ENCODE measurements at places on chromosomes 2 and 18. TPM values are rescaled to one million over a fixed set of nuclear protein-coding genes. Genes with fewer than 3 reads are reported as not detected.

GRCh38 chr2:26251893-26252292 is 7.2 kb downstream of the HADHB start:
- peak overlapping the region; percentile 79 for H3K27ac ChIP-seq
- no peak overlapping the region for H3K4me3 ChIP-seq
- H3K4me1 ChIP-seq = peaks cover 38% of the 10 kb centered on the region
- DNase-seq = no peak
- H3K36me3 ChIP-seq = peaks cover 15% of the 10 kb centered on the region
- H3K27me3 ChIP-seq = no peaks in the 10 kb centered on the region

The SLC14A1 gene
- total RNA-seq = 23.9 TPM

DNA sequence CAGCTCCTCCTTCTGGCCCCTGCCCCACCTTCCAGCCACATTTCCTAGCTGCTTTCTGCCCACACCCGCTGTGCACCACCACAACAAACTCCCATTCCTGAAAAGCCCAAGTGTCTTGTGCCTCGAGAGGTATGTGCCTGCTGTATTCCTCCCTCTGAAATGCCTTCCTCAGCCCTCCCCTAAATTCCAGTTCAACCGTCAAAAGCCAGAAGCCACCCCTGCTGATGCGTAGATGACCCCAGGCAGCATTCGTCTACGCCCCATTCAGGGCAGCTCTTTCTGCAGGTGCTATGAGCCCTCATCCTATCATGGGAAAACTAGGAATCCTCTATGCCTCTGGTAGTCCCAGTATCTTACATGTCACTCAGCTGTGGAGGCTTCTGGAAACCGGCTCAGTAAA is 71.7 kb downstream of the DNMT3A start:
- H3K27me3 ChIP-seq = no peaks in the 10 kb centered on the region
- no peaks in the 10 kb centered on the region for H3K4me1 ChIP-seq
- H3K4me3 ChIP-seq = no peak overlapping the region
- DNase-seq = no peak
- no peak overlapping the region for H3K27ac ChIP-seq

The HOXD8 gene
- total RNA-seq = 1.1 TPM

The FBXO41 gene
- 1.7 TPM for total RNA-seq

The KCTD1 gene
- total RNA-seq = 35.1 TPM

DNA sequence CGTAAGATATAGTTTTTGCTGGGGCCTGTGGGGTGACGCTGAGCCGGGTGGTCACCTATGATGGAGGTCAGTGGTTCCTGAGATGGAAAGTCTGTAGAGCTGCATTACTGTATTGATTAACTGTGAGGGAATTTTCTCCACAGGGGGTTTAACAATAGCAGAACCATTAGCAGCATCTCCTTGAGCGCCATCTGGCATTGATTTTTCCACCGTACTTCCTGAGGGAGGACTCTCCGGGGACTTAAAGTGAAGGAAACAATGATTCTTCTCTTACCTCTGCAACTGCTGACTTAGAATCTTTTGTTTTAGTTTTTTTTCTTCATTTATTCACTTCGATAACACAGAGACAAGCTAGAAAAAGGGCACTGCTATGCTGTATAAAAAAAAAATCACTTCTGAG is 22.6 kb upstream of the RNF125 start:
- H3K4me3 ChIP-seq = no peak overlapping the region
- H3K27me3 ChIP-seq = no peaks in the 10 kb centered on the region
- no peak overlapping the region for H3K27ac ChIP-seq
- no peaks in the 10 kb centered on the region for H3K36me3 ChIP-seq
- DNase-seq = no peak

DNA sequence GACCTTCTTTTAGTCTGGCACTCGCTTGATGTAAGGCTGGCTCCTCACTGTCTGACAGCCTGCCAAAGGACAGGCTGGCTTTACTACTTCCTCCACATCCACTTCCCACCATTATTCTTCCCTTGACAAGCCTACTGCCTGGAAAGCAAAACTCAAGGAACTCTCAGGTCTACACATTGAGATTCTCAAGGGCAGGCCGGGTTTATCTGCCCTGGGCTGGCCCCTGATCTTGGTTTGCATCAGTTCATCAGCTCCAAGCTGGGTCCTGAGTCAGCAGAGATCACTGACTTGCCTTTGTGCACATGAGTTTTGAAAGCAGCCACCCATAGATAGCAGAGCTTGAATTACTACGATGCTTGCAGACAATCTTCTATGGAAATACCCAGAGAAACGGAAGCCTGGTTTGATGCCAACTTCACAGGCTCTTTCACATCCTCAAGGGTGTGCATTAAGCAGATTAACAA is 53.9 kb downstream of the KCTD18 start:
- no peak overlapping the region for H3K4me3 ChIP-seq
- no peak for DNase-seq
- H3K27me3 ChIP-seq = no peaks in the 10 kb centered on the region
- H3K27ac ChIP-seq = peak overlapping the region; percentile 55

DNA sequence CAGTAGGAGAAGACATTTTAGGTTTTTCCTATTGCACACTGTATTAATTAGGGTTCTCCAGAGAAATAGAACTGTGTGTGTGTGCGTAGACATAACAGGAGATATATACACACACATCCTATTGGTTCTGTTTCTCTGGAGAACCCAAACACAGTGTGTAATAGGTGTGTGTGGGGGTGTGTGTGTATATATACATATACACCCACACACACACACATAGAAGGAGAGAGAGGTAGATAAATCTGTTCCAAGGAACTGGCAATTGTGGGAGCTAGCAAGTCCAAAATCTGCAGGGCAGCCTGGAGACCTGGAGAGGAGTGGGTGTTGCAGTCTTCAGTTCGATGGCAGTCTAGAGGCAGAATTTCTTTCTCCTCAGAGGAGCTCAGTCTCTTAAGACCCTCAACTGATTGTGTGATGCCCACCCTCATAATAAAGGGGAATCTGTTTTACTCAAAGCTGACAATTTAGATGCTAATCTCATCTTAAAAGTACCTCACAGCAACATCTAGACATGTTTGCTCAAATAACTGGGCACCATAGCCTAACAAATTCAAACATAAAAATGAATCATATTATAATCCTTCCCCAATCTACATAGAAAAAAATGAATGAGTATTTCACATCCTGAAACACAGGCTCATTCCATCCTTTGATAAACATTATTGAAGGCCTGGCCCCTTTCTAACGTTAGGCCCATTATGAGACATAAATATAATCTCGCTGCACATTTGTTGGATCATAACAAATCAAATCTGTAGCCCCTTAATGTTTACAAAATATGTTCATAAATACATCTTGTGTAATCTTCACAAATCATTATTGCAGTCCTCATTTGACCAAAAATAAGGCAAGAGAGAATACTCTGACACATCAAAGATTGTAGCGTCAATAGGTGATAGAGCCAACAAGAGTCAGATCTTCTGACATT is 35.1 kb upstream of the RTN4 start:
- DNase-seq = no peak
- H3K27me3 ChIP-seq = no peaks in the 10 kb centered on the region
- H3K27ac ChIP-seq = no peak overlapping the region

GRCh38 chr18:5969989-5970403 is 74.7 kb upstream of the TMEM200C start:
- H3K27ac ChIP-seq = no peak overlapping the region
- H3K4me1 ChIP-seq = no peaks in the 10 kb centered on the region
- DNase-seq = no peak
- H3K27me3 ChIP-seq = no peaks in the 10 kb centered on the region

GRCh38 chr2:144456680-144457079 is 63.2 kb downstream of the ZEB2 start:
- H3K4me1 ChIP-seq = no peaks in the 10 kb centered on the region
- no peak overlapping the region for H3K4me3 ChIP-seq
- peak; percentile 73 for DNase-seq

DNA sequence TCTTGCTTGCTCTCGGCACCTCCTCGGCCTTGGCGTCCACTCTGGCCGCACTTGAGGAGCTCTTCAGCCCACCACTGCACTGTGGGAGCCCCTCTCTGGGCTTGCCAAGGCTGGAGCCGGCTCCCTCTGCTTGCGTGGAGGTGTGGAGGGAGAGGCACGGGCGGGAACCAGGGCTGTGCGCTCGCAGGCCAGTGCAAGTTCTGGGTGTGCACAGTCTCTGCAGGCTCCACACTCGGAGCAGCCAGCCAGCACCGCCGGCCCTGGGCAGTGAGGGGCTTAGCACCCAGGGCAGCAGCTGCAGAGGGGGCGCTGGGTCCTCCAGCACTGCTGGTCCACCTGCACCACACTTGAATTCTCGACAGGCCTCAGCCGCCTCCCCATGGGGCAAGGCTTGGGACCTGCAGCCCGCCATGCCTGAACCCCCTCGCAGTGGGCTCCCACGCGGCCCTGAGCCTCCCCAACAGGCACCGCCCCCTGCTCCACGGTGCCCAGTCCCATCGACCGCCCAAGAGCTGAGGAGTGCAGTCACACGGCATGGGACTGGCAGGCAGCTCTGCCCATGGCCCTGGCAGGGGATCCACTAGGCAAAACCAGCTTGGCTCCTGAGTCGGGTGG is 411.2 kb upstream of the CHAC2 start:
- H3K36me3 ChIP-seq = no peaks in the 10 kb centered on the region
- no peaks in the 10 kb centered on the region for H3K27me3 ChIP-seq
- DNase-seq = no peak
- no peaks in the 10 kb centered on the region for H3K4me1 ChIP-seq
- no peak overlapping the region for H3K27ac ChIP-seq
- H3K4me3 ChIP-seq = no peak overlapping the region

DNA sequence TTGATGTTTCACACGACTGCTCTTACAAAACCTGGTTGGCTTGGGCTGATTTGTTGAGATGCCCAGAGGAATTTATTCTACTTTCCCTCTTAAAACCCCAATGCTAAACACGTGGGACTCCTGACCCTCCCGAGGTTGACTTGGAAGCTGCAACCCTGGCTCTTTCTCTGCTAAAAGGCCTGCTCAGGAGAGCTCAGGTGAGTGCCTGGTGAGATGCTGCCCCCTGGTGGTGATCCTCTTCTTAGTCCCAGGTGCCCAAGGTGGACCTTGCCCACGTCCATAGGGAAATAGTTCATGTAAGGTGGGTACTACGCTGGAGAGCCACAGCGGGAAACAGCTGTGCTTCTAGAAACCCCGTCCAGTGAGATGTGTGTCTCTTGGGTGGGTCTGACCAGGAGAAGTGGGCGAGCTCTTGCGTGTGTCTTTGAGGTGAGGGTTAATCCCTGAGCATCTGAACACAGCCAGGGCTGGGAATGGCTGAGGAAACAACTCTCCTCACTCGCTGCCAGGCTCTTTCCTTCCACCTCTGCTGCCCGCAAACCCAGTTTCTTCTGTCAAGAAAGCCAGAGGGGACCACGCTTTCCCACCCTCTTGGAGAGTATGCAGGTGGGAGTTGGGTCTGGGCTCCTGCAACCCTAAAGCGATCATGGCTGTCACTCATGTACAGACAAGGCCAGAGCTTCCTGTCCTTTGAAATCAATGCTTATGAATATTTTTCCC is 25.5 kb upstream of the PXDN start:
- no peaks in the 10 kb centered on the region for H3K4me1 ChIP-seq
- H3K27ac ChIP-seq = no peak overlapping the region
- no peak for DNase-seq

The SLC4A5 gene
- 0.28 TPM for total RNA-seq

DNA sequence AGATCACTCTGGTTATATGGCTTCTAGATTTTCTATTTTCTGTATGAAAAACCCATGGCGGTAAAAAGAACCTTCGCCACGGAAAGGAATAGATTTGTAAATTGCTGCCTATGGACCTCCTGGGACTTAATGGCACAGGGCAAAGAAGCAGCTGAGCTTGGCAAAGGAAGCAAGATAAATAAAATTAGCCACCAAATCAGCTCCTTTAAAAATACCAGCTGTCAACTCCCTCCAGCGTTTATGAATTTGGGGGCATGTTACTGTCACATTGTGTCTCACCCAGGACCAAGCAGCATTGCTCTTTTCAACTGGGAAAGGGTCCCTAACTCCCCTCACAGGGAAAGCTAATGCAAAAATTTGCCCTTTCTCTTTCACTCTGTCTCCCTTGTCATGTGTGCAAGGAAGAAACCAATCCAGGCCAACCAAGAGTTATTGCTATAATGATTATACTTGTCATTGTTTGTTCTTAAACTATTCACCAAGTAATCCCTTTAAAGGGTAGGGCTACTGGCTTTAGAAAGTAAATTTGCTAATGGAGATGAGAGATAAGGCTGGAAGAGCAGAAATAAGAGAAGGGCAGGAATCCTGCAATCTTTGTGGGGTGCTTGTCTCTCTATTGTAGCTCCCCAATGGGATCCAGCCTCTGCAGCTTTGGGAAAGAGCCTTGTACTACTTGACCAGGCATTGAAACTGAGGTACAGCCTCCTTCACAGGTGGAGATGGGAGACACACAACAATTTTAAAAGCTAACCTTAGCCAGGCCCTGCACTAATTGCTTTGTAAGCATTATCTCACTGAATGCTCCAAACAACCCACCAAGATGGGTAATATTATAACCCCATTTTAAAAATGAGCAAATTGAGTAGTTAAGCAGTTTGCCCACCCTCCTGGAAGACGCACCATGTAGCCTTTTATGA is 119.1 kb upstream of the KLF7 start:
- no peaks in the 10 kb centered on the region for H3K27me3 ChIP-seq
- H3K4me3 ChIP-seq = no peak overlapping the region
- peak overlapping the region; percentile 40 for H3K27ac ChIP-seq
- DNase-seq = no peak
- H3K4me1 ChIP-seq = peaks cover 37% of the 10 kb centered on the region
- H3K36me3 ChIP-seq = no peaks in the 10 kb centered on the region

- no peaks in the 10 kb centered on the region for H3K27me3 ChIP-seq
- no peaks in the 10 kb centered on the region for H3K36me3 ChIP-seq
- H3K4me3 ChIP-seq = no peak overlapping the region
- H3K4me1 ChIP-seq = no peaks in the 10 kb centered on the region
Measured at GRCh38 chr2:233801357-233802131, 23.4 kb downstream of the MROH2A start.
